ENCODE measurements at places on chromosomes 16 and 17. TPM values are rescaled to one million over a fixed set of nuclear protein-coding genes. Genes with fewer than 3 reads are reported as not detected.

DNA sequence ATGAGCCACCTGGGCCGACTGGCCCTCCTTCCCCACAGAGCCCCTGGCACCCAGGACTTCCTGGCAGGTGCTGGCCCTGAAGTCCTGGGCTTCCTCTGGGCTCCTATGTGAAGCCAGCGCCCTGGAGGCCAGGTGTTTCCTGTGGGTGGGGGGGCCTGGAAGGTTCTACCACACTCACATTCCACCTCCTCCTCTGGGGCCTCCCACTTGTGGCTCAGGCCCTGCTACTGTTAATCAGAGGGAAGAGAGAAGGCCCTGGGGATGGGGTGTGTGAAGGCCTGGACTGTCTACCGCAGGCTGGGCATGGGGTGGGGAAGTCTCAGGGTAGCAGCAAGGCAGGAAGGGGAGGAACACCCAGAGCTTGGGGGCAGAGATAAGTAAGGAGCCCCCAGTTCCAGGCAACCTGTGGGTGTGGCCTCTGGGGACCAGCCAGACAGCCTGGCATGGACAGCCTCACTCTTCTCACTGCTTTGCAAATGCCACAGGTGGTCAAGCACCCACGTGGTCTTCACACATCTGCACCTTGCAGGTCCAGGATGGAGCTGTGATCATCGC lies 111.9 kb upstream of the TNRC6C start:
- DNase-seq, result no peak

DNA sequence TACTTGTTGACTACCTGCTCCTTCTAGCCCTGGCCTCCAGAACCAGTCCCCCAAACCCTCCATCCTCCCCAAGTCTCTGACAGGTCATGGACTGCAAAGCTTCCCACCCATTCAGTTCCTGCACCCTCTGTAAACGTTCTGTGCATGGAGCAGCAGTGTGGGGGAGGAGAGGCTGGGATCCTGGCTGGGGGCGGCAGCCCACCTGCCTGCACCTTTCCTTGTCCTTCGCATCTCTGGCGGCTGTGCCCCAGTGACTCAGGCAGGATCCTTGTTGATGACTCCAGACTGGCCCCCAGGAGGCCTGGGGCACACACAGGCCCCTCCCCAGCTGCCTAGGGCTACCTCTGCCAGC lies 1.6 kb upstream of the PKMYT1 start:
- DNase-seq, result no peak

Gene TNFSF12
- total RNA-seq, result 16.4 TPM

DNA sequence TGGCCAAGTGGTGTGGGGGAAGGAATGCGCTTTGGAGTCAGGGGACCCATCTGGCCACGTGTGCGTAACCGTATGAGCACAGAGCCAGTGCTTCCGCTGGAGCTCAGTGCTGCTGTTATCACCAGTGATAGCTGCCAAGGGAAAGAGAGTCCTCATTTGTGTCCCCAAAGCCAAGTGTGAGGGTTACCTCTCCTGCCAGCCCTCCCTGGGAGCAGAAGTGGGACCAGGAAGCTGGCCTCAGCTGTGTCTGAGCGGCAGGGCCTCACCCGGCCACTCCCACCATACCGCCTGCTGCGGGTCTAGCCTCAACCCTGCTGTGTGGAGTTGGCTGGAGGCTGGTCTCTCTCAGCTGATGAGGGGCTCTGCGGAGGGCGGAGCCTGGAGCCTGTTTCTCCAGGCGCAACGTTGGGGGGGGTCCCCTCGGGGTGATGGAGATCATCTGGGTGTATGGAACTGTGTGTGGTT lies 44.5 kb downstream of the MEAK7 start:
- DNase-seq, result peak; percentile 48

- no peak for DNase-seq
These were observed 544 bp downstream of the CYB561 start for GRCh38 chr17:63445571-63445953.

DNA sequence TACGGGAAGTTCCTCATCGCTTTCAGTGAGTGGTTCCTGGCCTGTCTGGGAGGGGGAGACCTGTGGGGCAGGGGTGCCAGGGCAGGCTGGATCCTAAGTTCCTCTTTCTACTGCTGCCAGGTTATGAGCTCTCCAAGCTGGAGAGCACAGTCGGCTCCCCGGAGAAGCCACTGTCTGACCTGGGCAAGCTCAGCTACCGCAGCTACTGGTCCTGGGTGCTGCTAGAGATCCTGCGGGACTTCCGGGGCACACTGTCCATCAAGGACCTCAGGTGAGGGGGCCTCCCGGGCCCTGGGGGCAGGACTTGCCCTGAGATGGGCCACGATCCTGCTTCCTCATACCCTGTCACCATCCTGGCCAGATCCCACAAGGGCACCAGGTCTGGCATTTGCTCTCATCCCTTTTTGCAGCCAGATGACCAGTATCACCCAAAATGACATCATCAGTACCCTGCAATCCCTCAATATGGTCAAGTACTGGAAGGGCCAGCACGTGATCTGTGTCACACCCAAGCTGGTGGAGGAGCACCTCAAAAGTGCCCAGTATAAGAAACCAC lies 5.1 kb downstream of the PRSS8 start:
- DNase-seq, result no peak

Gene TBC1D3K
- not detected for total RNA-seq

- DNase-seq, result peak; percentile 56
These were observed at the start of gene ZBTB4 for GRCh38 chr17:7479213-7480088. TSS of gene ZBTB4 (minus strand) at chr17:7479631. CDS start at chr17:7466801, 12,830 bp downstream.

Gene HYDIN
- 0.31 TPM for total RNA-seq

DNA sequence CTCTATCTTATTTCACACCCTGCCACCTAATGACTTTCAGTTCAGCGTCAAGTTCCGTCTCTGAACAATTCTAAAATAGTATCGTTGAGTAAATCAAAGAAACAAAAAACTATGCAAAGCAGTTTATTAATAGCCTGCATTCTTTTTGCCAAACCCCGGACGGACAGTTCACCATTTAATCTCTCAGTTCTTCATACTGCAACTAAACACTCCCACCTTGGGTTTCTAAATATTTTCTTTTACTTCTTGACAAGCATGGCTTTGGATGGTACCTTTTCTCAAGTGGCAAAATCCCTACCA lies 1.2 kb downstream of the MYH11 start:
- no peak for DNase-seq

GRCh38 chr17:73938706-73939105 lies 264.8 kb upstream of the RPL38 start:
- DNase-seq, result no peak

Gene NHERF1
- total RNA-seq, result 59.0 TPM

Gene HLF
- 0.11 TPM for total RNA-seq

Gene HOXB3
- total RNA-seq, result 1.6 TPM

DNA sequence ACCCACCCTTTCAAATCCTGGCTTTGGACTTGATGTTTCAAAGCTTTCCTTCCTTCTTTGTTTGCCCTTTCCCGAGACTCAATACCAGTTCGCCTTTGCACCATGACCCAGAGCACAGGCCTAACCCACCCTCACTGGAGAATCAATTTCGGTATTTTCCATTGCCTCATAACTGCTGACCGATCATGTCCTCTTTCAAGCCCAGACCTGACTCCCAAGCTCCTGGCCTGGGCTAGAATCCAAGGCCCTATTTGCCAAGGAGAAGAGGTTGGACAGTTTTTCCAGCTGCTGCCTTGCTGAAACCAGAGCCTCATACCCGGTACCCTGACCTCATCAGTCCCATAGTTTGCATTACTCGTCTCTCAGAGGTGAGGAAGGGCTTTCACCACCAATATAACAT lies 35.3 kb upstream of the HELZ start:
- DNase-seq, result no peak

DNA sequence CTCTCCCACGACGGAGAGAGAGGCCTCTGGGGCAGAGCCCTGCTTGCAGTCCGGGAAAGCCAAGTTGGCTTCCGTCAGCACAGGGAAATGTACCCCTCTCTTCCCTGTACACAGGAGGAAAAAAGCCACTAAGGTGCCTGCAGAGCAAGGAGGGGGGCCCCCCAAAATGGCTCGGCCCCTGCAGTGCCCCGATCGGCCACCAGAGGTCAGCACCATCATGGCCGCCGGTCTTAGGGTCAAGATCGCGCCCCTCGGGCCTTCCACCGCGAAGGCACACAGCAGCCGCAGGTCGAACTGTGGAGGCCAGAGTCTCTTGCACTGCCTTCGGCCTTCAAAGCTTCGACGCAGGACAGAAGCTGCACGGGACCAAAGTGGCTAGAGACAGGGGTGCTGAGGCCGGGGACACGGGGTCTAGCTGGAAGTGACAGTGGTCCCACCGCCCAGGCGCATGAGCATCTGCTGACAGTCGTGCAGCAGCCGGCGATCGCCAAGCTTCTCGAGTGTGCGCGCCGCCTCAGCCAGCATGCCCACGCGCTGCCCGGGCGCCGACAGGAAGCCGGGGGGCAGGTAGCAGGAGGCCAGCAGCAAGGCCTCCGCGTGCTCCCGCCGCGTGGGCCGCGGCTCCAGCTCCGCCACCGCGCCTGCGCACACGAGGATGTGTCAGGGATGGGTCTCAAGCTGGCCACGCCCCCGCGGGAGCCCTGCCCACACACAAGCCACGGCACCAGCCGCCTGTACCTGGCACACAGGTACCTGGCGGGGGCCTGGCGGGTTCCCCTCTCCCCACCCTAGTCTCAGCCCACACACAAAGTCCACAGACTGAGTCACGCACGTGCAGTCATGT lies 24.4 kb downstream of the SREBF1 start:
- peak; percentile 81 for DNase-seq

- no peak for DNase-seq
These were observed 27.0 kb upstream of the NXPH3 start for GRCh38 chr17:49548506-49549310.

DNA sequence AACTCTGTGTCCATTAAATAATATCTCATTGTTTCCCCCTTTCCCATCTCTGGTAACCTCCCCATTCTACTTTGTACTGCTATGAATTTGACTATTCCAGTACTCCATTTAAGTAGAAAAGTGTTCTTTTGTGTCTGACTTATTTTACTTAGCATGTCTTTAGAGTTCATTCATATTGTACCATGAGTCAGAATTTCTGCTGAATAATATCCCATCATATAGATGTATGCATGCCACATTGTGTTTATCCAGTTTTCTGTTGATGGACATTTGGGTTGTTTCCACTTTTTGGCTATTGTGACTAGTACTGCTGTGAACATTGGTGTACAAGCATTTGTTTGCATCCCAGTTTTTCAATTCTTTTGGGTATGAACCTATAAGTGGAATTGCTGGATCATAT lies 6.0 kb downstream of the PPM1D start:
- DNase-seq, result no peak

Gene CRYBA1
- total RNA-seq, result not detected

Gene CTRL
- total RNA-seq, result 3.8 TPM

Gene C17orf107
- total RNA-seq, result 2.9 TPM

Gene ZNF385C
- not detected for total RNA-seq

DNA sequence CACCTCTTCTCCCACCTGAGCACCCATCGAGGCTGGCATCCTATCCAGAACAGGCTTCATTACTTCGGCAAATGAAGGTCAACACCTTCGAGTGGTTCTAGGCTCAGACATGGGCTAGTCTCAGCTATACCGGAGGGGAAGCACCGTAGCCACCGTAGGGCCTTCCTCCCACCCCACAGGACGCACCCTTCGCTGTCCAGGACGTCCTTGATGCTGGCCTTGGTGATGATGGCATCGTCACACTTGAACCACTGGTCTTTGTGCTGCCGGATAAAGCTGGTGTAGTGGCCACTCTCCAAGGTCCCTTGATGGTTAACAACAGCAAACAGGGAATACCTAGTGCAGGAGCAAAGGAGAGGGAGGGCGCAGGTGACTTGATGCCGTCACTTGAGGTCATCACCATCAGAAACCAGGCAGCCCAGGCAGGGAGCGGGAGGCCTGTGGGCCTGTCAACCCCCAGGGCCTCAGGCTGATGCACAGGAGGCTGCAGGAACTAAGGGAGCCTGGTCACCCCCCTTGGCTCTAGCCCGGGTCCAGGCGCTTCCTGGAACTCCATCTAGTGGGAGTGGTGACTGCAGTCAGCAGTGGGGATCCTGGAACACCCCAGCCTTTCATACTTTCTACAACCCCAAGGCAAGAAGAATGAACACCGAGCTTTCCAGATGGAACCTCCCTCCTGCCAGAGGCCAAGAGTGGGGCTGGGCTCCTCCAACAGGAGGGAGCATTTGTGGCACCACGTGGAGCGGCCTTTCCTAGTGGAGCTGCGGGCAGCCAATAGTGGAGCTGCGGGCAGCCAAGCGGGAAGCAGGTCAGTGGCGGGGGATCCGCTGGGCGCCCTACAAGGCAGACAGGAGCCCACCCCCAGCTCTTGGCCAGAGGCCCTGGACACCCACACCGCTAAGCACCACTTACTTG lies 38.5 kb downstream of the USP22 start:
- DNase-seq, result no peak

DNA sequence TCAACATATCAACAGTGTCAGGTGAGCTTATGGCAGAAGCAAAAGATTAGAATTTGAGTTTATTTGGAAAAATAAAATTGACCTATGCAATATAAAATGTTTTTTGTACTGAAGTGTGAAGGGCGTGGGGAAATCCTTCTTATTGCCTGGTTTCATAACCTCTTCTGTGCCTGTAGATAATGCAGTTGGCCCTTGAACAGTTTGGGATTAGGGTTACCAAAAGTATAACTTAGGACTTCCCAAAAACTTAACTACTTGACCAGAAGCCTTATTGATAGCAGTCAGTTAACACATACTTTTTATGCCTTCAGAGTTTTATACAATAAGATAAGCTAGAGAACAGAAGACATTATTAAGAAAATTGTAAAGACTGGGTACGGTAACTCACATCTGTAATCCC lies 66.0 kb downstream of the TMC6 start:
- DNase-seq, result no peak

- DNase-seq, result no peak
These were observed 12.1 kb upstream of the DBNDD1 start for GRCh38 chr16:90031186-90031930.

Gene ANKRD40
- total RNA-seq, result 25.6 TPM

DNA sequence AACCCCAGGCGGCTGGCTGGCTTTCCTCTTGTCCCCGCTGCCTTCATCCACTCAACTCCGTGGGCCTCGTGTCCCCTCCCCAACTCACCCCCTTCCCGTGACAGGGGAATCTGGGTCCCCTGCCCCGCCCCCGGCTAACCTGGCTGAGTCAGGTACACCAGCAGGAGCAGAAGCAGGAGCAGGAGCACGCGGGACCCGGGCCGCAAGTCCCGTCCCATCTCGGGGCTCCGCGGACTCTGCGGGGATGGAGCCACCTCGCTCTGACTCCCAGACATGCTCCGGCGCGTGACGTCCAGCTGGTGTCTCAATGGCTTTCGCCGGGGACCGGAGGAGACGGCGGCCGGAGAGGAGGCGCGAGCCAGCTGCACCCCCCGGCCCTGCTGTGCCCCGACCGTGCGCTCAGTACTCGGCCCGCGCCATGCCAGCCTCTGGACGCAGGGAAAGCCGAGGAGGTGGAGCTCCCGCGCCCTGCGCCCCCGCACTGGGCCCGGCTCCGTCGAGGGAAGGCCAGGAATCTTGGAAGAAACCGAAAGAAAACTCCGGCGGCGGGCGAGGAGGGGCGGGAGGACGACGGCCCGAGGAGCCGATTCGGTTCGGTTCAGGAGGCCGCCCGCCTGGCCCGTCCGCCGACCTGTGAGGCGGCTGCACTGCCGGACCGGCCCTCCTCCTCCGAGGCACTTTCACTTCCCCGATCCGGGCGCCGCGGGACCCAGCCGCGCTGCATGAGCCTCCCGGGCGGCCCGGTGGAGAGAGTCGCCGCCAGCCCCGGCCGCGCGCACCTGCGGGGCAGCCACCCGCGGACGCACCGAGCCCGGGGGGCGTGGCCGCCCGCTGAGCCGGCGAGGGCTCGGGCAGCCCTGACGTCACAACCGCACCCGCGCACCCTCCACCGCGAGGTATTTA lies at the start of the genes CXCL16 and ZMYND15:
TSS of gene CXCL16 (minus strand) at position 807 of the 903 bp plus-strand sequence. CDS start at position 218, 589 bp downstream.
TSS of gene ZMYND15 (plus strand) at position 712 of the 903 bp plus-strand sequence. CDS start 716 bp downstream, outside the sequence.
- DNase-seq, result peak; percentile 50

All from activated naive CD4-positive, alpha-beta T cell treated with anti-CD3 and anti-CD28 coated beads, Interleukin-2, amount 50 U/mL, for 72 hours (primary cell).